ENCODE measurements at places on chromosomes 3 and 15.

DNA sequence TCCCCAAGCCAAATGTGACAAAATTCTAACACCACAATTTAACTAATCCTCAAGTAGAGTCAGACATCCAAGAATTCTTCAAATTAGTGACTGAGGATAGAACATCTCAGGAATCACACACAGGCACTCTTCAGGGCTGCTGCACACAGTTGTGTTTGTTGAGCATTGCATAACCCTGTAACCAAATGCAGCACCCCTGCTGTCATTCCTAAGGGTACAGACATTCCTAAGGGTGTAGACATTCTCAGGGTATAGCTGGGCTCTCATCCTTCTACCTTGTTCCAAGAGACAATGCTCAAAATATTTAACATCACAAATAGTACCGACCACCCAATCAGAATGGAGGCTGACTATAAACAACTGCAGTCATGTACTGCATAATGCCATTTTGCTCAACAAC is 107.1 kb upstream of the UBE2E2 start:
- DNase-seq, result no peak

DNA sequence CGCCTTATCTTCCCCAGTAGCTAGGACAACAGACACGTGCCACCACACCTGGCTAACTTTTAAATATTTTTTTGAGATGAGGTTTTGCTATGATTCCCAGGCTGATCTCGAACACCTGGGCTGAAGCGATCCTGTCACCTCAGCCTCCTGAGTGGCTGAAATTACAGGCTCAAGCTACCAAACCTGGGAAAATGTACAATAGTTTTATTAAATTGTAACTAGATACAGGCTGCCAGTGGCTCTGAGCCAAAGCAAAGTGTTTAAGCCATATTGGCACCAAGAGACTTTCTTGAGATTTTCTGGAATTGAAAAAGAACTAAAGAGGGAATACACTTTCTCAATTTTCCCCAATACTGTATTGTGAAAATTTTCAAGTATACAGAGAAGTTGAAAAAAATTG is 204.3 kb downstream of the SUCLG2 start:
- DNase-seq, result no peak

GRCh38 chr3:184595726-184596125 is 34.1 kb downstream of the EPHB3 start:
- no peak for DNase-seq

DNA sequence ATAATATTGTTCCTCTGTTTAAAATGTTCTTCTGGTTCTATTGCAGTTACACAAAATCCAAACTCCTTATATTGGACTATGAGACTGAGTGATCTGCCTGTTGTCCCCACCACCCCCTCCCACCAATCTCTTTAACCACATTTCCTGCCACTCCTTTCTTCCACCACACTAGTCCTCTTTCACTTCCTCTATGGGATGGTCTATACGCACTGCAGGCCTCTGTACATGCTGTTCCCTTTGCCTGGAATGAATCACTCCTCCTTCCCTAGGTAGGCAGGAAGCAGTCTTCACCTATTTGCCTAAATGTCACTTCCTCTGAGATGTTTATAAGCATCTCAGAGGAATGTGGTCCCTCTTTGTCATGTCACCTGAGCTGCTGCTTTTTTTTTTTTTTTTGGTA is 4.0 kb downstream of the MAP2K1 start:
- DNase-seq, result peak; percentile 15

- DNase-seq, result no peak
Measured at GRCh38 chr15:65409036-65409631, 13.6 kb downstream of the IGDCC4 start.

DNA sequence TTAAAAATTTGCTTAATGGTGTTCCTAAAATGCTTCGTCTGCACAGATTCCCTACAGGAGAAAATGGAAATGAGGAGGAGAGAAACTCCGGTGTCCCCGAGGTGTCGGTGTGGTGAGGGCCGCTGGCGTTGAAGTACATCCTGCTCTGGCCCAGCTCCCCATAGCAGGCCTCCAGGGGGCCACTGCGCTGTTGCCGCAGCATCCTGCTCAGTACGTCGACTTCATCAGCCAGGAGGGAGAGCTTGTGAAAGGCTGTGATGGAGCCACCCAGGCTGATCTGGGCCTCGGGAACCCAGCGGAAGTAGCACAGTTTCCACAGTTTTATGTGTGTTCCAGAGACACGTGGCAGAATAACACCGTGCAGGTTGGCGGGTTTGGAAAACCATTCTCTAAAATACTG is 37.8 kb downstream of the FAN1 start:
- DNase-seq, result no peak

GRCh38 chr3:46464326-46465195 is at the start of gene LTF:
LTF (minus strand) TSS chr3:46464905; CDS start chr3:46464867, 38 bp downstream.
- no peak for DNase-seq

GRCh38 chr3:178289544-178290160 is 246.6 kb upstream of the KCNMB2 start:
- no peak for DNase-seq

All from activated gamma-delta T cell treated with Interleukin-2 at 50 U/mL for 16 hours (primary cell).